ENCODE measurements at places on chromosomes 12 and 14.

GRCh38 chr12:119117936-119118335 lies 60.8 kb upstream of the HSPB8 start:
- DNase-seq, result no peak

DNA sequence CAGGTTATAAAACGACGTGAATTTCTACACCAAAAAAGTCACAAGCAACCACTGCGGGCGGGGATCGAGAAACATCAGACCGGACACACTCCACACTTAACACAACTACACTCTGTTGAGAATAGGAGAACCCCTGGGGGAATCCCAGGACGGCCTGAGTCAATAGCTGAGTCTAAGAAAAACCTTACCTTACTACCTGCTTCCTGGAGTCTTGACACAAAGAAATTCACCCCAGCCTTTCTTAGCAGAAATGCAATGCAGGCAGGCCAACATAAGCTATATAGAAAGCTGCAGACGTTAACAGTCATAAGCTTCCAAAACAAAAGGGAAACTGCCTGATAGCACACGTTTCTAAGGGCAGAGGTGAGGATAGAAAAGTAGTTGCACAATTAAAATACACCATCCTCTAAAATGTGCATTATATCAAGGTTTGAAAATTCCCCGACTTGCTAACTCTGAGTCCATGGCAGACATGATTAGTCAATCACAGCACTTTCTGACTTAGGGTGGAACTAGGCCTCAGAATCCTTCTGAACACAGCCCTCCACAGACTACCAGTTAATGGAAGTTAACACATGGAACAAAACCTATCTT lies 68.0 kb downstream of the CCDC88C start:
- DNase-seq, result no peak

- peak; percentile 5 for DNase-seq
Observed at GRCh38 chr12:124636138-124636978, 68.9 kb upstream of the NCOR2 start.

GRCh38 chr12:96233939-96234461 lies 39.8 kb downstream of the ELK3 start:
- DNase-seq, result peak; percentile 41

- DNase-seq, result no peak
Observed at GRCh38 chr12:7642876-7643309, 22.8 kb downstream of the APOBEC1 start.
